ENCODE measurements at places on chromosomes 6 and 20.

GRCh38 chr6:13152764-13153163 is 175.6 kb downstream of the TBC1D7 start:
- DNase-seq, result no peak

- no peak for DNase-seq
Measured at GRCh38 chr6:21752054-21752811, 158.7 kb downstream of the SOX4 start.

DNA sequence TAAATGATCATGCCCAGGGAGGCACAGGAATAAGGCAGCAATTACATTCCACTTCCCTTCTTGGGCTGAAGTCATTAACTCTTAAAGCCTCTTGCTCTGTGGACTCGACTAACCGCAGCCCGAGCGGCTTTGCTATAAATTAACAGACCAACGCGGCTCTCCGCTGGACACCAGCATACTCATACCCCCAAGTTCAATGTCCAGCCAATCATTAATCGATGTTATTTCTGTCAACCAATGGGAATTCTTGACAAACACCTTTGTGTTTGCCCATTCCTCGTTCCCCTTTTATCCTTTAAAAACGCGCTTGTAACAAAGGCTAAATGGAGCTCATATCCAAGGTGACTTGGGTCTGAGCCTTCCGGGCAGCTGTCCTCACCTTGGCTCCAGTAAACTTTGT is 183.1 kb upstream of the RALGAPA2 start:
- no peak for DNase-seq

GRCh38 chr6:343960-344815 is 47.4 kb upstream of the IRF4 start:
- DNase-seq, result no peak

- DNase-seq, result no peak
Measured at GRCh38 chr6:93677264-93677965, 258.1 kb upstream of the EPHA7 start.

DNA sequence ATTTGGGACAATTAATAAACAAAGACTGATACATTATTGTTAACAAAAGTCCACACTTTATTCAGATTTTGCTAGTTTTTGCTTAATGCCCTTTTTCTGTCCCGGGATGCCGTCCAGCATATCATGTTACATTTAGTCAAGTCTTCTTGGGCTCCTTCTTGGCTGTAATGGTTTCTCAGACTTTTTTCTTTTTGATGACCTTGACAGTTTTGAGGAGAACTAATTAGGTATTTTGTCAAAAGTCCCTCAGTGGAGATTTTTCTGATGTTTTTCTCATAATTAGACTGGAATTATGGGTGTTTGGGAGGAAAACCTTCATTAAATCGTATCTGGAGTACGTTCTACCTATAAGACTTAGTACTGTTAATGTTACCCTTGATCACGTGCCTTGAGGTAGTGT is 177.2 kb downstream of the MCHR2 start:
- DNase-seq, result no peak

DNA sequence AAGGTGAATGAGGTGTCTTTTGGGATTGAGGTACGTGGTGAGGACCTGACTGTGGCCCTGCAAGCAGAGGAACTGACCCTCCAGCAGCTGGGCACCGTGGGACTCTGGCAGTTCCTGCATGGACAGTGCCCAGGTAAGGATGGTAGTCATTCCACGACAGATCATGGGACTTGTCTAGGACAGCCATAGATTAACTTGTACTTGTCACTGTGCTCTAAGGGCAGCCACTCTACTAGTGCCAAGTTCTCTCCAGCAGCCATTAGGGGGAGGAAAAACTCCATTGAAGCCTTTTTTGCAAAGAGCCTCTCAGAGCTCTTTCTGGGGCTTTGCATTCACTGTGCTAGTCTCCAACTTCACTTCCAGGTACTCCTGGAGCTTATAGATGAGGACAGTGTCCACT is 20.4 kb downstream of the TAF11 start:
- no peak for DNase-seq

GRCh38 chr20:4509825-4510522 is 211.7 kb upstream of the PRND start:
- DNase-seq, result no peak

GRCh38 chr6:145069966-145070365 is 665.4 kb downstream of the EPM2A start:
- DNase-seq, result no peak

- DNase-seq, result no peak
Measured at GRCh38 chr6:16559071-16559470, 202.2 kb downstream of the ATXN1 start.

GRCh38 chr20:31945785-31946184 is 6.1 kb downstream of the PDRG1 start:
- DNase-seq, result no peak

DNA sequence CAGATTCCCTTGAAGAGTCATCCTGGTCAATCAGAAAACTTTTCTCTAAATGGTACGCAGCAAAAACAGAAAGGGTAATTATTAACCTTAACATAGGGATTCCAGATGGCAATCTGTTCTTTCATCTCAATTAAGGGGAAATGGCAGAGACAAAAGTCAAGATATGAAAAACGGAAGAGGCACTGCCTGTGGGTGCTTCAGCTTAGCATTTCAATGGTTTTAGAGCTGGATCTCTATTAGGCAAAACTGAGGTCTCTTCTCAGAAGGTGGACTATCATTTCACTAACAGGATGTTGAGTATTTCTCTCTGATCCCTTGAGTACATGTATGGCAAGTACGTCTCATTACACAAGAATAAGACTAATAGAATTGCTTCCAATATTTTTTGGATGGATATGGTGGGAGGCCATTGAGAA is 296.9 kb downstream of the HIVEP2 start:
- no peak for DNase-seq

DNA sequence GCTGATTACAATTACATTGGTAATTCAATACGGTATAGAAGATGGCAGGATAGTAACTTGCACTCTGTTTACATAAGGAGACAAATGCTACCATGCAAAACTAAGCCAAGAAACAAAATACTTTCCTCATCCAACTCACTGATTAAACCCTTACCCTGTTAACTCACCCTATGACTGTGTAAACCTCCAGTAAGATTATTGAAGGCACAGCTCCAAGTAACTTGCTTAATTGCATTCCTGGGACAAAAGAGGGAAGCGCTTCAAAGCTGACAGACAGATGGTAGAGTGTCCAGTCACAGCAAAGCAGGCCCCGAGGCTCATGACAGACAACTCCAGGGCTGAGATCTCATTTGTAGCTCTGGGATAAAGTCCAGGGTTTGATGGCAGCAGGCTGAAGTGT is 6.9 kb upstream of the KIF16B start:
- DNase-seq, result no peak

DNA sequence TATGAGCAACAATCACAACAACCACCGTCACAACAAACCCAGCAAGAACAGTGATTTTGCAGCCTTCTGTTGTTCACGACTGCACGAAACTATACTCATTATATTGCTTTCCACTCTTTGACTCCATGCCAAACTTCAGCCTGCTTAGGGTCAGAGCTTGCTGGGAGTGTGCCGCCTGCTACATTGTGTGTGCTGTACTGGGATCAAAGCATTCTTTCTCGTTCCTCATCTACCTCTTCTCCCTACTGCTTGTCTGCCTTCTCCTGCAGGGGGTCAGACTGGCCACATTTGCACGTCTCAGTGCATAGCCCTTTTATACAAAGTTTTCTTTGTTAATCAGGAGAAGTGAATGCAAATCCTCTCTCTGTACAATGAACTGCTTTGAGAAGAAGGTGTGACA is 401.6 kb upstream of the CITED2 start:
- no peak for DNase-seq

GRCh38 chr6:162649271-162649670 is 78.3 kb downstream of the PRKN start:
- DNase-seq, result no peak

DNA sequence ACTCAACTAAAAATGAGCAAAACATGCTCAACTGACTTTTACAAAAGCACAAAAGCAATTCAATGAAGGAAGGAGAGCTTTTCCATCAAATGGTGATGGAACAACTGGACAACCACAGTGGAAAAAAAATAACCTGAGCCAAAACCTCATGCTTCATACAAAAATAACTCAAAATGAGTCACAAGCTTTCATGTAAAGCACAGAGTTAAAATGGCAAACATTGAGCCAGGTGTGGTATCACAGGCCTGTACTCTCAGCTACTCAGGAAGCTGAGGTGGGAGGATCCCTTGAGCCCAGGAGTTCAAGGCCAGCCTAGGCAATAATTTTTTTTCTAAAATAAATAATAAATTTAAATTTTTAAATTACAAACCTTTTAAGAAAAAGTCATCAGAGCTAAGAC is 18.4 kb upstream of the HLA-G start:
- DNase-seq, result no peak

DNA sequence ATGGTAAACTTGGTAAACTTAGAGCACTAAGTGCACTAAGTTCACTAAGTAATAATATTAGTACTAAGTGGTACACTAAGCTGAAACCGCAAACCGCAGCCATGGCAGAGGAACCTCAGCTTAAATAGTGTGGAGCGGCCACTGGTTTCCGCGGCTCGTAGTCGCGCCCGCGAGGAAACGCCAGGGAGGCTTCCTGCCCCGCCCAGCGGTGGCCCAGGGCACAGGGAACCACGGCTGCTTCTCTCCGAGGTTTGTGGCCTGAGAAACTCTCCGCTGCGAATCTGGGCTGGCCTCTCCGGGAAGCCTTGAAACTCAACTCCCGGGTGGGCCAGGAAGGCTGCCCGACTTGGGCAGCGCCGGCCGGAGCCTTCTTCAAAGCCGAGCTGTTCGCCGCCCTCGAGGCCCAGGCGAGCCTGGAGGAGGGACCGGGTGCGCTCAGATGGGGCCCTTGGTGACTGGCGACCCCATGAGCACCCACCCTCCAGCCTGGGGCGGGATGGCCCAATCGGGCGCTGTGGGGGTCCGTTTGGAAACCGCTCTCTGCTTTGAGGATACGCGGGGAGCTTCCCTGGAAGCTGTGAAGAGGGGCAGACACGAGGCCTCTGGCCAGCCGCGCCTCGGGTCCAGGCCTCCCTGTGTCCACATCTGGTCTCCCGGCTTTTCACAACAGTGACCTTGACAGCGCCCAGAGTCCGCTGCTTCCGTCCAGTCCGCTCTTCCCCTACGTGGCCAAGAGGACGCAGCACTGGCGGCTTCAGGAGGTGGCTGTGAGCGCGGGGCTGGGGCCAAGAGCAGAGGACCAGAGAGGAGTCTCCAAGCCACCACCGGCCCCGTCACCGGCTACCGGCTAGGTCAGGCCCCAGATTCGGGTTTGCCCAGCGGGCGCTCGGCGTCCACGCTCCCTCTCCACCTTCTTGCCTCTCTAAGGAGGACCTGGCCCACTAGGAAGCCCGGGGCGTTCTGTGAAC is 25.4 kb upstream of the HLA-E start:
- peak; percentile 59 for DNase-seq

GRCh38 chr20:53847837-53848170 is 222.6 kb downstream of the BCAS1 start:
- DNase-seq, result no peak

DNA sequence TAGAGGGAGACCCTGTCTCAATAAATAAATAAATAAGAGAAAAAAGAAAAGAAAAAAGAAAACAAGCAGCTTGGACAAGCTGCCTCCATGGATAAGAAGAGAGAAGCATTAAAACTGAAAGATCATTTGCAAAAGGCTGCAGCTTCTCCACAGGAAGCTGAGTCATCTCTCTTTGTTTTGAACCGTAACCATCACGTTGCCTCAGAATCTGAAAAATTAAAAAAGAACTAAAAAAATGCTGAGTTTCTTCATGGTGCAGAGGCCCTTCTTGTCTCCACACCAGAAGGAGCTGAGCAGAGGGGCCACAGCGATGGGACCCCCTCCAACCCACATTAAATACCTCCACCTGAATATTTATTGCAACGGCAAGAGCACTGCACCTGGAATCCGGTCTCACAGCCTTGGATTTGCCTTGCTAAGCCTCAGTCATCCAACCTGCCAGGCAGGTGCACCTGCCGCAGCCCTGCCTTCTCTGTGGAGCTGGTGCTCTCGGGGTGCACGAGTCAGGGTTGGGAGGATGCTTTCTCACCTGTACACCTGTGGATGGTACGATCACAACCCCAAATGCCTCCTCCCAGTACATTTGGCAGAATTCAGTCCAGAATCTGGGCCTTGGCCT is 28.1 kb downstream of the TOX2 start:
- DNase-seq, result no peak

DNA sequence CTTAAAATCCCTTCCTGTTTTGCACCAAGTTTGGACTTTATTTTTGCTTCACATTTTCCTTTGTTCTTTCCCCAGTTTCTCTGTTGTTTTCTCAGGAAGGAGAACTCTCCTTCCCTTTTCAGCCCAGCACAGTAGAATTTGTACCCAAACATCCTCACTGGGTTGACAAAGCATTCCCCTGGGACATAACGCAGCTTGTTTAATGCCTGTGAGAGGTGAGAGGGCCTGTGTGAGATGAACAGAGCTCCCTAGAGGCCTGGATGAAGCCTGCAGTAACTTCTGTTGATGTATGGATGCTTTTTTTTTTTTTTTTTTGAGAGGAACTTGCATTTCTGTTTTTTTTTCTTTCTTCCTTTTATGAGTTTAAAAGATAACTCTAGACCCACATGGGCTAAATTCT is 104.9 kb upstream of the SLC22A23 start:
- no peak for DNase-seq

- DNase-seq, result no peak
Measured at GRCh38 chr6:66065313-66065712, 358.3 kb upstream of the EYS start.

GRCh38 chr6:130873746-130874145 is 46.5 kb downstream of the SMLR1 start:
- no peak for DNase-seq

GRCh38 chr6:160057080-160057479 is 64.5 kb upstream of the SLC22A1 start:
- DNase-seq, result no peak

- DNase-seq, result no peak
Measured at GRCh38 chr6:89503641-89504040, 70.7 kb downstream of the ANKRD6 start.

DNA sequence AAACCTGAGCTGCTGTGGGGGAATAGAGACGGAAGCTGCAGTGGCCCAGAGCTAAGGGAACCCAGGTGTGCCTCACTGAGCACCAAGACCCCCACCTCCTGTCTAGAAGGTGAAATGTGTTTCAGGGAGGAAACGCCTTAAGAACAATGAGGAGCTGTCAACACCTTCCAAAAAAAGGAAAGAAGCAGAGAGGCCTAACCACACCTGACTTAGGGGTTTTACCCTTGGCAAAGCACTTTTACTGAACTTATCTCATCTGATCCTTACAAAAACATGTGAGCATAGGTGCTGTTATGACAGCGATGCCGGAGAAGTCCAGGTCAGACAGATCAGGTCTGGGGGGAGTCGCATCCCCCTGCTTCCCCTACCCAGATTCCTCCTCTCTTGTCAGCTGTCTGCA is 16.1 kb upstream of the CDKN1A start:
- DNase-seq, result no peak

GRCh38 chr6:99014061-99014460 is 66.3 kb upstream of the FBXL4 start:
- no peak for DNase-seq

- DNase-seq, result peak; percentile 29
Measured at GRCh38 chr20:11891077-11891775, 26.5 kb upstream of the BTBD3 start.
